Breast epithelium (tissue), 4 donors: ENCODE measurements at places on chromosomes 1 and 21. TPM values are rescaled to one million over a fixed set of nuclear protein-coding genes. Genes with fewer than 3 reads are reported as not detected.

The LCE2B gene
- total RNA-seq = not detected

The AIRE gene
- total RNA-seq = not detected

The TRIM67 gene
- total RNA-seq = not detected

The OLIG2 gene
- not detected for total RNA-seq

The PTPN7 gene
- 2.9 TPM for total RNA-seq

The GPR3 gene
- total RNA-seq = not detected

The KRTAP19-1 gene
- total RNA-seq = not detected

The ITLN2 gene
- not detected for total RNA-seq

The FAM3B gene
- 13.6 TPM for total RNA-seq

The SPRR2B gene
- not detected for total RNA-seq

The ANKRD35 gene
- 7.0 TPM for total RNA-seq

The IL6R gene
- total RNA-seq = 24.0 TPM

The FCRL4 gene
- not detected for total RNA-seq

The PLA2G2F gene
- not detected for total RNA-seq

The CHODL gene
- total RNA-seq = 0.66 TPM

The PLA2G4A gene
- total RNA-seq = 13.3 TPM

The MYOG gene
- not detected for total RNA-seq

The ACTA1 gene
- total RNA-seq = not detected

The INKA2 gene
- total RNA-seq = 3.0 TPM

The ATP13A2 gene
- 17.3 TPM for total RNA-seq
